ENCODE measurements at places on chromosomes 13 and 19.

GRCh38 chr13:43445668-43446067 is 341.1 kb downstream of the ENOX1 start:
- no peak for DNase-seq

- no peak for DNase-seq
Observed at GRCh38 chr13:44124352-44124751, 244.6 kb downstream of the LACC1 start.

DNA sequence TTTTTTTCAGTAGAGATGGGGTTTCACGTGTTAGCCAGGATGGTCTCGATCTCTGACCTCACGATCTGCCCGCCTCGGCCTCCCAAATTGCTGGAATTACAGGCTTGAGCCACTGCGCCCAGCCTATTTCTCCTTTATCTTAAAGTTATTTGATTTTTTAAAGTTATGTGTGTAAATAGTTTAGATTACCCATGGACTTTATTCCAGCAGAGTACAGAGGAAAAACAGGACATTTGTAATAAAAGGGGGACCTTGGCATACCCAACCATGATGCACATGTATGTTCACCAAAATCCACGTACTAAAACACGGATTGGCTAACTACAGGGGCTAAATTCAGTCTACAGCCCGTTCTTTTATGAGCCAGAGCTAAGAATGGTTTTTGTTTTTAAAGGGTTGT is 13.7 kb upstream of the IZUMO2 start:
- no peak for DNase-seq

GRCh38 chr19:5637971-5638370 is 15.1 kb downstream of the SAFB start:
- no peak for DNase-seq

DNA sequence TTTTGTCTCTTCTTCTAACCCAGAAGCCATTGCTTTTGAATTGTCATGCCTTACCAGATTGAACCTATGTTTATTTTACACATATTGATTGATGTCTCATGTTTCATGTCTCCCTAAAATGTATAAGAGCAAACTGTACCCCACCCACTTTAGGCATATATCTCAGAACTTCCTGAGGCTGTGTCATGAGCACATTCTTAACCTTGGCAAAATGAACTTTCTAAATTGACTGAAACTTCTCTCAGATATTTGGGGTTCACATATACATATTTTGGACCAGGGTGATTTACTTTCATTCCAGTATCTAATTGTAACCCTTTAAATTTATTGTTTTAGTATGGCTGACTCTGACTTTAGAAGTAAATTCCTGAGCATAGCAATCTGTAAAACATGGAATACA is 723.9 kb upstream of the PCDH20 start:
- no peak for DNase-seq

DNA sequence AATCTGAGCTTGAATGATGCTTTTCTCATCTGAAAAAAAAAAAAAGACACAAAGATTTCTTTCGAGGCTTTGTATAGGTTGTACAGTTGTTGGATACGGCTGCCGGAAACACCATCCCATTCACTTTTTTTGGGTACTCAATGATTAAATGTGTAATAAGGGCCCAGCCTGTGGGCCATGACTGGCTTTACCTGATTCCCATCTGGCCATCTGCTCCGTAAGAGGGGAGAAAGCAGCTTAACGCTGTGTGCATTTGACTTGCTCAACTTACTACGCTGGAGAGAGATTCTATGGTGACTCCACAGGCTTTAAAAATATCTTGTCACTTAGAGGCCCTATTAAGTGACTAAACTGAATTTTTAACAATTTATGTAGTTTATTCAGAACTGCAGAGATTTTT is 731 bp downstream of the ZNF558 start:
- no peak for DNase-seq

DNA sequence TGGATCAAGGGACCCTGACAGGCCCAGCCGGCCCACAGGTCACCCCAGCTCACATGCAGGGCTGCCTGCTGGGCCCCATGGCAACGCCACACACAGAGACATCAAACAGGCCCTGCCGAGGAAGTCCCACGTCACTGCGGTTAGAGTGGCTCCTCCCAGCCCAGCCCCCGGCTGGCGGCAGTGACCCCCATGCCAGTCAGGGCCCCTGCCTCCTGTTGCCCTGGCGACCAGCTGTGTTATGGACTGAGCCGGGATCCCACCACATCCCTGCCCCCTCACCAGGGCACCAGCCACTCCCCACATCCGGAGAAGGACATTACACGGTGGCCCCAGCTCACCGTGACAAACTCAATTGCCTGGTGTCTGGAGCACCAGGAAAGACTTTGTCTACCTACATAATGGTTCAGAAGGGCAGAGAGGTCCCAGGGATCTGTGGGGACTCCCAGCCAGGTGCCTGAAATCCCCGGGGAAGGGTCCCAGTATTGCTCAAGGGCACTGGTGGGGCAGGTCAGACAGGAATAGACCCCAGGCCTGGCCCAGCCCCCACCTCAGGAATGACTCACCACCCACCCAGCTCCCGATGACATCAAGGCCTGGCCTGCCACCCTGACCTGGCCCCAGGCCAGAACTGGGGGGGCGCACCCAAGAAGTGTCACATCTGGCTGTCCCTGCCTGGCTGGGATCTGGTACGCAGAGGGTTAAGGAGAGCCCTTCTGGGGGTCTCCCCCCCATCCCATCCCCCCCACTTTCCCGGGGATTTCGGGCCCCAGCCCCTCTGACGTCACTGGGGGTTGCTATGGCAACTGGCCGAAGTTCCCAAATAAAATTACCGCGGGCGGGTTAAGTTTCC is 30.2 kb upstream of the NANOS3 start:
- DNase-seq: peak; percentile 52
